ENCODE measurements at places on chromosomes 11 and 22.

GRCh38 chr22:46393873-46394272 lies 58.4 kb downstream of the TRMU start:
- DNase-seq = no peak

DNA sequence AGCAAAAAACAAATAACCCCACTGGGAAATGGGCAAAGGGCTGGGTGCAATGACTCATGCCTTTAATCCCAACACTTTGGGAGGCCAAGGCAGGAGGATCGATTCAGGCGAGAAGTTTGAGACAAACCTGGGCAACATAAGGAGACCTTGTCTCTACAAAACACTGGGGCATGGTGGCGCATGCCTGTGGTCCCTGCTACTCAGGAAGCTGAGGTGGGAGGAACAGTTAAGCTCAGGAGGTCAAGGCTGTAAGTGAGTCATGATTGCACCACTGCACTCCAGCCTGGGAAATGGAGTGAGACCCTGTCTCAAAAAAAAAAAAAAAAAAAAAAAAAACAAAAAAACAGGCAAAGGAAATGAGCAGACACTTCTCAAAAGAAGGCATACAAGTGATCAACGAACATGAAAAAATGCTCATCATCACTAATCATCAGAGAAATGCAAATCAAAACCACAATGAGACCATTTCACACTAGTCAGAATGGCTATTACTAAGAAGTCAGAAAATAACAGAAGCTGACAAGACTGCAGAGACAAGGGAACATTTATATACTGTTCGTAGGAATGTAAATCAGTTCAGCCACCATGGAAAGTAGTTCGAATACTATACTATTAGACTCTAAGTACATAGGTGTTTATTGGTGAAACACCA lies 48.2 kb upstream of the SMCO4 start:
- DNase-seq = peak; percentile 72

DNA sequence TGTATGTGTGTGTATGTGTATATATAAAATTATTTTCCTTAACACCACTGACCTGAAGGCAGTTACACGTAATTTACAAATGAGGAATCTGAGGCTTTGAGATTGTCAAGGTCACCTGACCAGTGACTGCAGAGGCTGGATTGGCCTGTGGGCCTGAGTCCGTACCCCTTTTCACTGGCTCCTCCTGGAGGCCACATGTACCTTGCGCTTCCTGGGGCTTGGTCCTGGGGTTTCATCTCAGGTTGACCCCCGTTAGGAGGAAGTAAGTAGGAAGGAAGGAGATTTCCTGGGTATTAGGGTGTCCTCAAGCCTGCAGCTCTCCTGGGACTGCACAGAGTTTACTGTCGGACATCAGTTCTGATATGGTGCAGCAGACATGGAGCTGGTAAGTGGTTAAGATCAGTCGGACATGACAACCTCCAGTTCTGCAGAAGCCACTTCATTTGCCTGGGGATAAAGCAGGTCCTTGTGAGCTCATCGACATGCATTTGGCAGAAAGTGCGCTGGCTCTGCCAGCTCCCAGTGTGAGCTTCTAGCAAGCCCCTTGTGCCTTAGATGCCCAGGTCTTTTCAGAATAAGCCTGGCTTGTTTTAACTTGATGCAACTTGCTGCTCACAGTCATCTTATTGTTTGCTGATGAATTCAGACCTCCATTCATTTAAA lies 36.6 kb downstream of the ST3GAL4 start:
- DNase-seq = no peak

GRCh38 chr11:18379201-18379600 lies 15.2 kb upstream of the LDHA start:
- DNase-seq = no peak

GRCh38 chr22:49786976-49787706 lies 40.5 kb downstream of the BRD1 start:
- no peak for DNase-seq

DNA sequence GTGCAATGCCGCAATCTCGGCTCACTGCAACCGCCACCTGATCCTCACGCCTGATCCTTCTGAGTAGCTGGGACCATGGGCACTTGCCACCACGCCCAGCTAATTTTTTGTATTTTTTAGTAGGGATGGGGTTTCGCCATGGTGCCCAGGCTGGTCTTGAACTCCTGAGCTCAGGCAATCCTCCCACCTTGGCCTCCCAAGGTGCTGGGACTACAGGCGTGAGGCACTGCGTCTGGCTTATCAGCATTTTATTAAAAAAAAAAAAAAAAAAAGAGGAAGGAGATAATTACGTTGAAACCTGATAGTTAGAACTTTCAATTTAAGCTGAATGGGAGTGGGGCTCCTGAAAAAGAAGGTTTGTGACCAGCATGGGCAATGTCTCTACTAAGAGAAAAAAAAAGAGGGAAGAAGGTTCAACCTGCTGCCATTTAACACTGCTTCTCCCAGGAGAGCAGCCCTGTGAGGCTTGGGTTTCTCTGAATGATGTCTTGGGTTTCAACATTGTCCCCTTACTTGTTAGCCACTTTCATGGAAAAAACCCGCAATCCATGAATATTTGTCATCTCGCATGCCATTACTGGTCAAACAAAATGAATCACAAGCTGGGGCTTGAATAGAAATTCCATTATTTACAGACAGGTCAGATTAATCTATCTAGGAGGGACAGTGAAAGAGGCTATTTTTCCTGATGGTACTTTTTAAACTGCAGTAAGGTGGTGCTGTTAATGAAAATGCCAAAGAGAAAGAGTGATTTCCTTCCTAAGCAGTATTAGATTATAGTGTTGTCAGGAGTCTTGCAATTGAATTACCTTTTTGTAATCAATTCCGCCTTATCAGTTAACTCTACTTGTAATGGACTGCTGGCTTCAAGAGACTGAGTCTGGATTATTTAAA lies 72.5 kb downstream of the PACS1 start:
- peak; percentile 75 for DNase-seq

DNA sequence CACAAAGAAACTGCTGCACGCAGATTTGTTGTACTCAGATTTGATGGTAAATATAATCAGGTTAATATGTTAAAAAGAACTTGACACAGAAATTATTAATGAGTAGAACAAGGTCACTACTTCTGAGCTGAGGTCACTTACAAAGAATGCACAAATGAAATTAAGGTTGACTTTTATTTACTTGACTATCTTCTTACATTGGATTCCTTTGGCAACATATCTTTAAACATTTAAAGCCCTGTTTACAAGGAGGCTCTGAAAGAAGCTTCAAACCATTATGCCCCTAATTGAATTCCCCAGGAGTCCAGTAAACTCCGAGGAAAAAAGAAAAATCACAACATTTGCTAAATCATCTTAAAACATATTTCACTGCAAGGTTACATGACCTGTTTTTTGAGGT lies 245.5 kb downstream of the SOX6 start:
- no peak for DNase-seq

GRCh38 chr11:14578541-14578956 lies 58.4 kb upstream of the PSMA1 start:
- peak; percentile 24 for DNase-seq

GRCh38 chr11:44252999-44253602 lies 56.8 kb downstream of the ALX4 start:
- DNase-seq = no peak

DNA sequence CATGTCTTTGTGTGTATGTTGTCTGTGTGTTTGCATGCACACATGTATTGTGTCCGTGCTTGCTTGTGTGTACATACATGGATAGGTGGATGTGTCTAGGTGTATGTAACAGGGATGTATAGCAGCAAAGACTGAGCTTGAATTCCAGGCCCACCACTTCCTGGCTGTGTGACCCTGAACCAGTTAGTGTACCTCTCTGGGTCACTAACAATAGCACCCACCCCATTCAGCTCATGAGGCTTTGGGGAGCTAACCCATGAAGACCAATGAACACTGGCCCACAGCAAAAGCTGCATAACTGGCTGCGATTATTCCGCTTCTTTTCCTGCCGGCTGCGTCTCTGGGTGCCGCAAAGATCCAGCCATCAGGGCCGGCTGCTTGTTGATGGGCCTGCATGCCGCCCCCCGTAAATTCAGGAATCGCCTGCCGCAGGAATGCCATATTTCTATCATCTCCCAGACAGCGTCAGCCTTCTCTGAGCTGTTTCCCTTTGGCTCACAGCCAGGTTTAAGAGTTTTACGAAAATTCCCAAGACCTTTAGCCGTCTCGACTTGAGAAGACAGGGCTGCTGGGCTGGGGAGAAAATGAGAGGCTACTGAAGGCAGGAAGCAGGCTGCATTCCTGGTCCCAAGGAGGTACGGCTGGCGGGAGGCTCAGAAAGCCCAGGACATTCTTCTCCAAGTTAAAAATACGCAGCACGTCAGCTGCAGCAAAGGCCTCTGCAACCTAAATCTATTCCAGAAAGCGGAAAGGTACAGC lies 224.6 kb downstream of the MN1 start:
- DNase-seq = no peak

DNA sequence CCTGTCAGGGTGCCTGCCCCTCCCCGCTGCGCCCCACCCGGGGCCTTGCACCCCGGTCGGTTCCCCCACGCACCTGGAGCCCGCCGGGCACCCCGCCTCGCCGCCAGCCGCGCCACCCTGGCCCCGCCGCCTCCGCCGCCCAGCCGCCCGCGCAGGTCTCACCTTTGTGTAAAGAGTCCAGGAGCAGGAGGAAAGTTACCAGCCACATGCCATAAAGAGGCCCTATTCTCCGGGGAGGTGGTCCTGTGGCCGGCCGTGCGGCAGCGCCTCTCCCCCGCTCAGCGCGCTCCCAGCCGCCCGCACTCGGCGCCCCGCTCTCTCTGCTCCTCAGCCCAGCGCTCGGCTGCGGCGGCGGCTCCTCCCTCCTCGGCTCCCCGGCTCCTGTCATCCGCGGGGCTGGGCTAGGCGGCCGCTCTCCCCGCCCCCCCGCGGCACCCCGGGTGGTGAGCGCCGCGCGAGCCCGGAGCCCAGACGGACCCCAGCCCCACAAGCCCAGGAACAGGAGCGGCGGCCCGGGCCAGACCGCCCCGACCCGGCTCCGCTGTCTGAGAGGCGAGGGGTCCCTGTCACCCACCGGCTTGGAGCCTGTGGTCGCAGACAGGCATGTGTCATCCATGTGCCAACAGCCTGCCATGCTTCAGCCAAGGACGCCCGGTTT lies at the start of gene DSCAML1:
TSS of gene DSCAML1 (minus strand) at position 345 of the 658 bp plus-strand sequence. CDS start at position 208, 137 bp downstream.
- no peak for DNase-seq

DNA sequence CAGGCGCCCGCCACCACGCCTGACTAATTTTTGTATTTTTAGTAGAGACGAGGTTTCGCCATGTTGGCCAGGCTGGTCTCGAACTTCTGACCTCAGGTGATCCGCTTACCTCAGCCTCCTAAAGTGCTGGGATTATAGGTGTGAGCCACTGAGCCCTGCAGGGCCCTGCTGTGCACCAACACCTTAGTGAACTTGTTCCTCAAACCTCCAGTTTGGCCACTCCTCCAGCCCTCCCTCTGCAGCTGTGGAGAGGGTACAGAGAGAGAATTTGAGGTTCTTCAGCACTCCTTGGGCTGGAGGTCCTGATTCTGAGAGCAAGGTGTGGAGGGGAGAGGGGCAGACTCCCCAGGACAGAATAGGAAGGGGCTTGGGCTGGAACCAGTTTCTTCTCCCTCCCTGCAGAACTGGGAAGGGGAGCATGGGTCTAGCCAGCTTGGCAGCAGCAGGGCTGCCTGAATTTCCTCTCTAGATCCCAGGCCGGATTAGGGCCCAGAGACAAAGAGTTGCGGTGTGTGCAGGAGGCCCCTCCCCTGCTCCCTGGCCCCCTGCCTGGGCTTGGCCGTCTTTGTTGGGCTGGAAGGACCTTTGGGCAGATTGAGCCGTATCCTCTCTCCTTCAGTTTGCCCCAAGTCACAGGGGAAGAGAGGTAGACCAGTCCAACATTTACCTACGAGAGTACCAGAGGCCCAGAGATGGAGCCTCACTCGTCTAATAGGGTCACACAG lies 2.3 kb upstream of the PEX16 start:
- no peak for DNase-seq

- no peak for DNase-seq
Observed at GRCh38 chr22:40235308-40235707, 57.6 kb downstream of the TNRC6B start.

- no peak for DNase-seq
Observed at GRCh38 chr22:49243335-49243734, 584.3 kb downstream of the BRD1 start.

DNA sequence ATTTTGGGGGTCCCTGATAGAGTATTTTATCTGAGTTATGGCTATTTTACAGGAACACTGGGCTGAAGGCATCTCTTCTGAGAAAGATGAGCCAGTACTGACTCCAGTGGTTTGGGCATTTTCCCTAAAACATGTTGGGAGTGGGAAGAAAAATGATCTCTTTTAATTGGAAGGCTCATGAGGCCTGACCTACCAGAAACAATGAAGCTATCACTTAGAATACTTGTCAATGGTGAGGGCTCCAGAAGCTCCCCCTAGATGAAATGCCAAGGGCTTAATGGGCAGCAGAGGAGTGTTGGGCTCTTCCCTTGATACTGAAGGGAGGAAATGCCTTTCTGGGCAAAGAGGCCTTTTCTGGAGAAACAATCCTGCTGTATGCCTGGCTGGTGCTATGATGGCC lies 63.5 kb upstream of the BDNF start:
- no peak for DNase-seq

- no peak for DNase-seq
Observed at GRCh38 chr22:28999919-29000556, 61.6 kb downstream of the C22orf31 start.

DNA sequence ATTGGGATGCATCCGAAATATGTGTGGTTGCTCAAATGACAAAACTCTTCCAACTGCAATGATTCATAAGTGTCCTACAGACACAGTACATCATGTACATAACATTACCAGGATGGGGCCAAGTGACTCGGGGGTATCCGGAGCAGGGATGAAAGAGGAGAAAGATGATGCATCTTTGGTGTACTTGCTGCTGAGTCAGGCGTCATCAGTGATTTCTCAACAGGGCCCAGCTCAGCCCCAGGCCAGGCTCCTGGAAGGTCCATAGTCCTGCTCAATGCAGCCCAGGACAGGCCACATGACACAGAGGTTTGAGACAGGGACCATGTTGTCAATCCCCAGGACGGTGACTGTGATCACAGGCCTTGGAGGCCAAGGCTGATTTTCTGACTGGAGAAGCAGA lies 59.3 kb downstream of the GGTLC2 start:
- peak; percentile 25 for DNase-seq

- no peak for DNase-seq
Observed at GRCh38 chr11:64619196-64619595, 28.2 kb downstream of the SLC22A12 start.

- no peak for DNase-seq
Observed at GRCh38 chr11:47337229-47337924, 15.1 kb downstream of the MYBPC3 start.

DNA sequence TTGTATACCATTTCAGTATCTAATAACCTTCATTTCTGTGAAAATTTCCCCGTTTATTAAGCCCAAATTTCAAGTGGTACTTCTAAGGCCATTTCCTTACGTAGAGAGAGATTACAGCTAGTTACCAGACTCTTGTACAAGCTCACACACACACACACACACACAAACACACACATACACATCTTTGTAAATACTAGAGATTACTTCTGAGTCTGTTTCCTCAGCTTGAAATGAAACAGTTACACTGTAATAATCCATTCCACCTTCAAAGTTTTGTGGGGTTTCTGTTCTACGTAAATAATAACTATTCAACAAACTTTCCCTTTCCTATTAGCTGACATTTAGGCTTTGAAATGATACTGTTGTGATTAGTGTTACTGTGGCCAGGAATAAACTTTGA lies 6.2 kb downstream of the POGLUT3 start:
- DNase-seq = no peak

- no peak for DNase-seq
Observed at GRCh38 chr11:91792779-91793262, 431.8 kb upstream of the FAT3 start.

- no peak for DNase-seq
Observed at GRCh38 chr11:86509588-86509974, 134.9 kb downstream of the CCDC81 start.

All from EL (cell line).